ENCODE measurements at places on chromosomes 4 and X. TPM values are rescaled to one million over a fixed set of nuclear protein-coding genes. Genes with fewer than 3 reads are reported as not detected.

Gene PPBP
- 0.21 TPM for total RNA-seq

Gene RBM10
- total RNA-seq = 39.0 TPM

Gene FAT4
- total RNA-seq = 2.0 TPM

Gene TMEM154
- total RNA-seq = 0.06 TPM

Gene MAGEB17
- not detected for total RNA-seq

Gene PTPN13
- 4.0 TPM for total RNA-seq

Gene KCTD8
- total RNA-seq = not detected

Gene LNX1
- 0.04 TPM for total RNA-seq

Gene IGFBP7
- total RNA-seq = 224 TPM

Gene CXorf38
- total RNA-seq = 10.8 TPM

Gene EGFL6
- not detected for total RNA-seq

Gene HSD17B13
- total RNA-seq = not detected

Gene PIR
- total RNA-seq = 52.4 TPM

Gene TMSB15B
- 6.0 TPM for total RNA-seq

Gene GRIA3
- total RNA-seq = not detected

Gene RNF212
- 2.3 TPM for total RNA-seq

Gene ADGRL3
- 0.03 TPM for total RNA-seq

Gene TRAM1L1
- total RNA-seq = 0.45 TPM

Gene UNC5C
- 0.01 TPM for total RNA-seq

Gene RIBC1
- 0.53 TPM for total RNA-seq

Gene USP17L20
- total RNA-seq = not detected

Gene TCEAL7
- total RNA-seq = not detected

Gene CT45A5
- not detected for total RNA-seq

Gene GPAT3
- total RNA-seq = 31.2 TPM

Gene MAGEE2
- not detected for total RNA-seq

Gene SPANXN1
- not detected for total RNA-seq

Gene MND1
- 12.3 TPM for total RNA-seq

Gene GLOD5
- not detected for total RNA-seq

Gene TLR10
- not detected for total RNA-seq

Data from A549 treated with Mapracorat at 1 μM for 4 hours (cell line).